Posterior cingulate gyrus (tissue), 11 donors: ENCODE measurements at places on chromosomes 5 and 9.

- no peak for DNase-seq
Measured at GRCh38 chr9:76414661-76415060, 20.4 kb upstream of the RFK start.

DNA sequence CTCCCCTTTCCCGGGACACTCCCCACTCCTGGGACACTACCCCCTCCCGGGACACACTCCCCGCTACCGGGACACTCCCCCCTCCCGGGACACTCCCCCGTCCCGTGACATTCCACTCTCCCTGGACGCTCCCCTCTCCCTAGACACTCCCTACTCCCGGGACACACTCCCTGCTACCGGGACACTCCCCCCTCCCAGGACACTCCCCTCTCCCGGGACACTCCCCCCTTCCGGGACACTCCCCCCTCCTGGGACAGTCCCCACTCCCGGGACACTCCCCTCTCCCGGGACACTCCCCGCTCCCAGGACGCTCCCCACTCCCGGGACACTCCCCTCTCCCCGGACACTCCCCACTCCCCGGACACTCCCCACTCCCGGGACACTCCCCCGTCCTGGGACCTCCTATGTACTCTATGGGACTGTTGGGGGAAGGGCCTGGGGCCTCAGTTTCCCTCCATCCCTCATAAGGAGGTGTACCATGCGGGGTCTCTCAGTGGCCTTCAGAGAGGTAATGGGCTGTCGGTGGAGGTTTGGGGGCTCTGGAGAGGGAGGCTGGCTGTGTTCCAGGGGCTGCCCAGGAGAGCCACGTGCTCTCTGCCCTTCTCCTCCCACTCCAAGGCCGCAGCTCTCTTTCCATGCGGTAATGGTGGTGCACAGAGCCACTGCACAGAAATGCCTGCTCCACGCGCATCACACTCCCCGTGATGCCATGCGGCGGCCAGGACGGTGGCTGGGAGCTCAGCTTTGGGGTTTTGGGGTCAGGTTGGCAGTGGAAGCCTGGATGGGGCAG is 96.2 kb downstream of the RXRA start:
- no peak for DNase-seq

DNA sequence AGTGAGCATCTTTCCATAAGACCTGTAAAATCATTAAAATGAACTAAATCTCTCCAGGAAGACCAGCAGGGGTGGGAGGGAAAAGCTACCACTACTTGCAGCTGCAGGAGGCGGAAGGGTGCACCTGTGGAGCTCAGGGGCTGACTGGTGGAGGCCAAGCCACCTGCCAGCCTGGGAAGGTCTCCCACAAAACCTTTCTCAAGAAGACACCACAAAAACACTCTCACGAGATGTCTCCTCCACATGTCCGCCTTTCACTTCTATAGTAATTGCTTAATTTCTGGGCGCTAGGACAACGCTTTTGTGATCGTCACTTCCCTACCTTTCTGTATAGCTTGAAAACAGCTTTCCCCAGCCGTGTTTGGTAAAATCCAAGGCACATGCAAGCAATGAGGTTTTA is 114.4 kb downstream of the ROR2 start:
- DNase-seq = no peak

DNA sequence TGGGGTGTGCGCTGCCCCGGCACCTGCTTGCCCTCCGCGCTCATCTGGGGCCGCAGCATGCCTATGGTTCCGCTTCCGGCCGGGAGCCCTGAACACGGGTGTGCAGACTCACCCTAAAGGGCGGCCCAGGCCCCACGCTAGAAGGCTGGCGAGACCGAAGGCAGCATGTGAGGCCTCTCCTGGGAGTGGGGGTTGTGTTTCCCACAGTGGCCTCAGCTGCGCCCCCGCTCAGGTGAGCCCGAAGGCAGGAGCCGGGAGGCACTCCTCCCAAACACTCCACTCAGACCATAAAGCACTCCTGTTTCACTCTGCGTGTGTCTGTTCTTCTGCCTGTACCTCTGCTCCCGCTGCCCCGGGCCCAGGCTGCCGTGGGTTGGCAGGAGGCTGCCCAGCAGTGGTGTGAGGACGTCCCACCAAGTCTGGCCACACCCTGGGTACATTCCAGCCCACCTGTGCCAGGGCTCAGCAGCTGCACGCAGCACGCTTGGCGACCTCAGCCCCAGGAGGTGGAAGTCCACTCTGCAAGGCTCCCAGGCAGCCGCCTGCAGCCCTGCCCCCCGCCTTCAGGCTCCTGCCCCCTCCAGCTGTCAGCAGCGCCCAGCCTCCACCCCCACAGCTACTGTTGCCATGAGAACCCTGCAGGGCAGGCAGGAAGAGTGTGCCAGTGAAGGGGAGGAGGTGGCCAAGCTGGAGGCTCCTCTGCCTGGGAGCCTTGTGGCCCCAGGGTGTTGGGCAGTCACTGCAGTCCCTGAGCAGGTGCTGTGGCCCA is 1.2 kb upstream of the AJM1 start:
- DNase-seq = peak; percentile 98

- no peak for DNase-seq
Measured at GRCh38 chr9:10512144-10512543, 100.7 kb downstream of the PTPRD start.

- DNase-seq = no peak
Measured at GRCh38 chr5:132465059-132465707, 25.4 kb downstream of the IRF1 start.

GRCh38 chr5:52909192-52909591 is 80.0 kb upstream of the ITGA2 start:
- DNase-seq = no peak

DNA sequence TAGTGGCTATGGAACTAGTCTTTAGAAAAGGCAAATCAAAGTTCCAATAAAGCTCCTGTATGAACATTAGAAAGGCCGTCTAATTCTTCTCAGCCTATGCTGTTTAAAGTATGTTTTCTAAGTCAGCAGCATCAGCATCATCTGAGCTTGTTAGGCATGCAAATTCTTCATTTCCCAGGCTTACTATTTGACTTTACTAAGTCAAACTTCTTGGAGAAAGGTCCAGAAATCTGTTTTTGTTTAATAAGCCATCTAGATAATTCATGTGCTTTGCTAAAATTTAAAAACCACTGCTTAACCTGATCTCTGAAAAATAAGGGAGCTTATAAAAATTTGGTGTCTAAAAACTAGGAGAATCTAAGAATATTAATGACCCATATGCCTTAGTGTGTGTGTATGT is 200.2 kb upstream of the SGCD start:
- DNase-seq = no peak

GRCh38 chr5:172490514-172491461 is 36.5 kb upstream of the SH3PXD2B start:
- no peak for DNase-seq

DNA sequence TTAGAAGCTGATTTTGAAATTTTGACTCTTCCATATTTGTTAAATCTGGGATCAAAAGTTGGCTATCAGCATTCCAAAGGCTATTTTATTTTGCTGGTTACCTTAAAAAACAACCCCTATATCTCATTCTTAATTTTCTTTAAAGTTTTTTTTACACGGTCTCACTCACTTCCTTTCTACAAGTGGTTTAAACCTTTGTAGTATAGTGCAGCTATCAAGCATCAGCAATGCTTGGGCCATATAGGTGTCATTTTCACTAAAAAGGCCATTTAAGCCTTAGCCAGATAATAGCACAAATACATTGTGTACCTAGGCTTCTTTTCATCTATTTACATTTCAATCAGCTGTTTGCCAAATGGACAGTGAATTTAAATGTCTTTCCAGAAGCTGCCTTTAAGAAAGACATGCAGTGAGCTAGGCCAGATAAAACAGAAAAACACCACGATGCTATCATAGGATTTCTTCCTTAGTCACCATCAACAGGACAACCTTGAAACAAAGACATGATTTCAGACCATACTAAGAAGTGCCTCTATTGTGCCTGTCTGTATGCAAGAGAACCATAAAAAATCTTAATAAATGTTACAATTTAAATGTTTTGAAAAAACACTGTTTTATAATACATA is 104.2 kb downstream of the RAPGEF6 start:
- no peak for DNase-seq

DNA sequence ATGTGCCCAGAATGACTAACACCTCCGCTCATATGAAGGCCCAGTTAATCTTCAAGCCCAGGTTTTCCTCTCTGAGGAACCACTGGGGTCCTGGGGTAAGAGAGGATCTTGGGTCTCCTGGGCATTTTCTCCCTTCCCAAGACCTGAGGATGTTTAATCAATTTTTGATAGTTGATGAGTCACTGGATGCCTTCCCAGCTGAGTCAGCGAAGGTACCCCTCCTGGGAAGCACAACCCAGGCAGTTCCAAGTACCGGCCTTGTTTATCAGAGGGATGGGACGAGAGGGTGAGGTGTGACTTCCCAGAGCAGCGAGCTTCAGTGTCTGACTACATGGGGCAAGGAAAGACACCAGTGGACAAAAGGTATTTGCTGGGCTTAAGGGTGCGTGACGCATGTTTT is 119.6 kb upstream of the IL12B start:
- no peak for DNase-seq

GRCh38 chr5:91318724-91319123 is 64.4 kb downstream of the ARRDC3 start:
- no peak for DNase-seq

- DNase-seq = no peak
Measured at GRCh38 chr5:103758996-103759395, 196.4 kb upstream of the NUDT12 start.

DNA sequence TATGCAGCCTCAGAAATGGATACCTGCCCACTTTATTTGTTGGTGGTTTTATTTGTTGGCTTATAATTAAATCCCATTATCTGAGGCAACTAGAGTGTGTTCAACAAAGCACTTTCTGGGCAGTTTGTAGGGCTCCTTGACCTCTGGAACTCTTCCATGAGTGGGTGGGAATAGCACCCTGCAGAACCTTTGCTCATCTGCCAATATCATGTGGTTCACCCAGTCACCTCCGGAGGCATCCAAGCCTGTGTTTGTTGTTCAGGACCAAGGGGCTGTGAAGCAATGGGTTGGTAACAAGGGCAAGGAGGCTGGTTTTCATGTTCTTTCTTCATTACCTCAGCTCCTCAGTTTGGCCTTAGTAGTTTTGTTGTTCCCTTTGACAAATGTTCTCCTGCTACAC is 314.0 kb downstream of the NDUFS4 start:
- DNase-seq = no peak

DNA sequence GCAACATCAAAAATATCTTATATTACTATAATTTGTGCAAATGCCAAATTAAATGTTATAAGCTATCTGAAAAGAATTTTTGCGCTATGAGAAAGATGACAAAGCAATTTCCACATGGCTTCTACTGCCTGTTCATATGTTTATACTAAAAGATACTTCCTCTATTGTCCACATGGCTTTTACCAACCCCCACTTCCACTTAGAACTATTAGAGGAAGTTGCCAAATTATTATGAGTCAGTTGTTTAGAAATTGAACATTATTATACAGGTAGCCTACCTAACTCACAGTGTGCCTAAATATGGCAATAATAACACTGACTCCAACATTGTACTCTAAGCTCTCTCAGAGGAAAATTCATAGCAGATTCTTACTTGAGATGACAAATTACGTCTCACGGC is 37.6 kb upstream of the SLC27A6 start:
- DNase-seq = no peak

- no peak for DNase-seq
Measured at GRCh38 chr5:175688352-175689146, 30.7 kb downstream of the HRH2 start.

GRCh38 chr5:73908846-73909245 is 282.9 kb downstream of the ARHGEF28 start:
- no peak for DNase-seq

DNA sequence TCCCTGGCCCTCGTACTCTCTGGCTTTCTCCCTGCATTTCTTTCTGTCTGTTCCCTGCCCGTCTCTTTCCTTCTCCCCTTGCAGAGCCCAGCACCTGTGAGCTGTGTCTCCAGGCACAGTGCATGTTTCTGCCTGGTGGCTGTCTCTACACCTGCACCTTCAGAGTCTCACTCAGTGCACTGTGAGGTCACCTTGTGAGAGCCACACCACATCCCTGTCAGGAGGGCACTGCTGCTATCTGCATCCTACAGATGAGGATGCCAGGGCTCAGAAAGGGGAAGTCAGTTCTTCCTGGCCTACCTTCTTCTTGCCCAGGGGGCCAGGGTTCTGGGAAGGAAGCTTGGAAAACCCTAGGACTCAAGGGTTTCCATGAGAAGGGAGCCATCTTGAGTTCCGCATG is 69.7 kb upstream of the NEURL1B start:
- DNase-seq = no peak

GRCh38 chr5:148746826-148747535 is 79.4 kb upstream of the ADRB2 start:
- DNase-seq = no peak

DNA sequence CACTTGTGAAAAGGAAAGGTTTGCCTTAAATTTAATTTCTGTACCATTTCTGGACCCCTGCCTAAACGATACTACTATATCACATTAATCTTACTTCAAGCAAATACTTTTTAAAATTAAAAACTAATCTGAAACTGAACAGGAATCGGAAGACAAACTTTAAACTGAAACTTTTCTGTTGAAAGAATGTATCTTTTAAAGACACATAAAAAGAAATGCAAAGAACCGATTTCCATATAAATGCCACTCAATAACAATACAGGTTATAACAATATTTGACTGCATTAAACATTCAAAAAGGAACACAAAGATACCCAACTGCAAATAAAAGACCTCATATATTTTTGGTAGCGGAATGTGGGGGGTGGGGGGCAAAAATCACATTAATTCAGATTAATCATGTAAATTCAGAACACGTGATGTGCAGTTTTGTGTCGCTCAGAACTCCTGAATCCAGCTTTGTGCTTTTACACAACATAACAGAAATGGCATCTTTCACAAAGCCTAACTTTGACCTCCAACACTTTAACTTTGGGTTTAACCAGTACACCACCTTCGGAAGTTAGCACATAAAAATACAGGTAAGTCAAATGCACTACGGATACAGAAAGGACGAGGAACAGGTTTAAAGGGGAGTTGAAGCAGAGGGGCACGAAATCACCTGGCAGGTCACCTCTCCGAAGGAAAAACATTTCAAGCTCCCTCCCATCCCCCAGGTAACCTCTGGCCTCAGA is 925 bp downstream of the LIFR start:
- DNase-seq = no peak

DNA sequence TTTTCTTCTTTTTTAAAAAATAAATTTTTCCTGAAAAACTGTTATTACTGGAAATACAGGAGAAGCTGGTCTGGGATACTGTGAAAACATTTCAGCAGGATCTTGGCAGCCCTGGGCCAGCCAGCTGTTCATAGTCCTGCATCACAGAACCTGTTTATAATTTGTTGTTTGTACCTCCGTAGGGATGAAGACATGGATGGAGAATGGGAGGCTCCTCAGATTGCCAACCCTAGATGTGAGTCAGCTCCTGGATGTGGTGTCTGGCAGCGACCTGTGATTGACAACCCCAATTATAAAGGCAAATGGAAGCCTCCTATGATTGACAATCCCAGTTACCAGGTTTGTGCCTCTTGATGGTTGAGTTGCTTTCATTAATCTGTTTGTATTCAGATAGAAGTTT is 12.4 kb upstream of the MAML1 start:
- DNase-seq = no peak

DNA sequence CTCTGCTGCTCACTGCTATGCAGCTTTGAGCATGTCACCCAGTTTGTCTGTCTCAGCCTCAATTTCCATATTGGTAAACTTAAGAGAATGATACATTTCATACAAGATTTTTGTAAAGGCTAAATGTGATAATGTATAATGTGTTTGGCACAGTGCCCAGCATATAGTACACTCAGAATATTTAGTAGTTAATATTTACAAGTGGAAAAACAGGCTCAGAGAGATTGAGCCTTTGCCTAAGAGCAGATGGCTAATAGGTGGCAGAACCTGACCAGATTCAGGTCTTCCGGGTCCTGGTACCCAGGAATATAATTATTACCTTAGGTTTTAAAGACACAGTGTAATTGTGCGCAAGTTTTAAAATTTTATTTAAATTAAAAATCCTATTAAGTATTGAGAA is 46.8 kb upstream of the KIAA1958 start:
- DNase-seq = no peak
